Gastrocnemius medialis (tissue), 4 donors: ENCODE measurements at places on chromosomes 2 and 18. TPM values are rescaled to one million over a fixed set of nuclear protein-coding genes. Genes with fewer than 3 reads are reported as not detected.

SLC19A3 gene
- 0.82 TPM for total RNA-seq

- no peaks in the 10 kb centered on the region for H3K27me3 ChIP-seq
- no peaks in the 10 kb centered on the region for H3K36me3 ChIP-seq
- H3K4me3 ChIP-seq: no peak overlapping the region
- H3K4me1 ChIP-seq: no peaks in the 10 kb centered on the region
- no peak for DNase-seq
- no peak overlapping the region for H3K27ac ChIP-seq
Observed at GRCh38 chr2:51994123-51994763, 962.3 kb upstream of the NRXN1 start.

DNA sequence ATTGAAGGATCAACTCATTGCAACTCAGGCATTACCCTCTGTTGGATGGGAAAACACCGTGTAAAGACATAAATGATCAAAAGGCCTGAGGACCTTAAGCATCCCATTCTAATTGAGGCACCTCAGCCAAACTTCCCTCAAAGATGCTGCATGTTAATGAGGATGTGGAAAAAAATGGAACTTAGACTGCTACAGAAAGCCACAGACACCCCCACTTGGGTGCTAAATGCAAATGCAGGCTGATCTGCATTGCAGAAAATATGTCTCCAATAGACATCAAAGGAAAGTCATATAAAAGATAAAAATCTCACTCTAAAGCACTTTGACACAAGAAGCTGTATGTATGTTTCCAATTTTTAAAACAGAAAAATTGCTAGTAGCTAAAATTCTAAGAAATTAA lies 504.7 kb downstream of the KCNJ3 start:
- H3K27ac ChIP-seq: no peak overlapping the region
- no peak for DNase-seq
- no peaks in the 10 kb centered on the region for H3K4me1 ChIP-seq
- H3K4me3 ChIP-seq: no peak overlapping the region
- H3K36me3 ChIP-seq: no peaks in the 10 kb centered on the region

- no peaks in the 10 kb centered on the region for H3K4me1 ChIP-seq
- no peaks in the 10 kb centered on the region for H3K36me3 ChIP-seq
- H3K4me3 ChIP-seq: no peak overlapping the region
- no peak for DNase-seq
- H3K27me3 ChIP-seq: no peaks in the 10 kb centered on the region
- no peak overlapping the region for H3K27ac ChIP-seq
Observed at GRCh38 chr2:229372207-229372606, 101.1 kb upstream of the PID1 start.

DNA sequence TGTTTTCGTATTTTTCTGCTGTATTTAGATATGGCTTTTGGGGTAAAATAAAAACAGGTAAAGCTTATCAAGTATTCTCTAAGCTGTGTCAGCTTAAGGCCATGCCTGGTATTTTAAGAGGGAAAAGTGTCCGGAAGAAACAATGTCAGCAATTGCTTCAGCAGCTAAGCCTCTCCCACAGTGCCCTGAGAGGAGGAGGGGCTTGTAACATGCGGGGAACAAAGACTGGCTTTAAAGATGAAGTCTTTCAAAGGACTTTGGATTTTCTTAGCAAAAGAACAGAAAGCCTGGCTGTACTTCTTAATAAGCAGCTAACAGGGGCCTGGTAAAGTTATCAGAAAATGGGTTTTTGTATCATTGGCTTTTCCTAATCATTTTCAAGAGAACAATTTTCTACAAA lies 102.8 kb downstream of the PXDN start:
- no peak overlapping the region for H3K27ac ChIP-seq
- no peaks in the 10 kb centered on the region for H3K36me3 ChIP-seq
- no peak overlapping the region for H3K4me3 ChIP-seq

- no peaks in the 10 kb centered on the region for H3K4me1 ChIP-seq
- H3K4me3 ChIP-seq: no peak overlapping the region
- no peaks in the 10 kb centered on the region for H3K36me3 ChIP-seq
- no peak for DNase-seq
- H3K27me3 ChIP-seq: no peaks in the 10 kb centered on the region
Observed at GRCh38 chr2:231348173-231348572, 47.3 kb upstream of the B3GNT7 start.
